ENCODE measurements at places on chromosomes 16 and 17.
A peak's percentile ranks its signal among the peaks of the same experiment; 100 is the strongest.

- peak; percentile 72 for DNase-seq
Observed at GRCh38 chr17:39653662-39654331, 11.4 kb upstream of the TCAP start.

DNA sequence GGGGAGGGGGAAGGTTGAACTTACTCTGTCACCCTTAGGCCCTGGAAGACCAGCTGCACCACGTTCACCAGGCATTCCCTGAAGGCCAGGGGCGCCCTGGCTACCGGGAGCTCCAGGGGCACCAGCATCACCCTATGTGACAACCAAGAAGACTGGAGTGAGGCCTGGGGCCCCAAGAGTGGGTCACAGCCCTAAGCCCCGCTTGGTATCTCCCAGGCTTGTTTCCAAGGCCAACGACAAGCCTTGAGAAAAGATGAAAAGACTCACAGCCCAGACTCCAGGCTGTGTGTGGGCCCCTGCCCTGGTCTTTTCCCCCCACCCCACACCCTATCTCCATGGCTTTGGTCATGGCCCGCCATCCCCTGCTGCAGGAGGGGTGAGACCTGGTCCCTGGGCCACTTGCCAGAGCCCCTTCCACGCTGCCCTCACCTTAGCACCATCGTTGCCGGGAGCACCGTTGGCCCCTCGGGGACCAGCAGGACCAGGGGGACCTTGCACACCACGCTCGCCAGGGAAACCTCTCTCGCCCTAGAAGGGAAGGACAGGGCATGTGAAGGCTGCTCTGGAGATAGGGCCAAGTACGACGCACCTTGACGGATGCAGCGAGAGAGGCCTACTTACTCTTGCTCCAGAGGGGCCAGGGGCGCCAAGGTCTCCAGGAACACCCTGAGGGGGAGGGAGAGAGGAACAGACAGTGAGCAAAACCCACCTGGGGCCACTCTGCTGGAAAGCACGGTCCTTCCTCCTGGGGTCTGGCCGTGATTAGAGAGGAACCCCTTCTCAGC lies 9.9 kb downstream of the COL1A1 start:
- no peak for DNase-seq

DNA sequence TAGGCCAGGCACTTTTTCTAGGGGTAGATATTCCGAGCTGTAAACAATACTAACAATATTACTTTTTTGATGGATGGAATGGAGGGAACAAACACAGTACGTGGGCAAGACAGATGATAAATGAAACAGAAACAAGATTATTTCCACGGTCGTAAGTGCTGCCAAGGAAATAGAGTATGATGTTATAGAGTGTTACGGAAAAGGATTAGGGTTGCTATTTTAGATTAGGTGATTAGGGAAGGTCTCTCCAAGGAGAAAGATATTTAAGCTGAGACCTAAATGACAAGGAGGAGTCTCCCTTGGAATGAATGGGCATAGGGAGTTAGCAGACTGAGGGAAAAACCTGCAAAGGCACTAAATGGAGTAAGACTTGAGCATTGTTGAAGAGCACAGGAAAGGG lies 8.3 kb downstream of the ADPRM start:
- DNase-seq: no peak

- no peak for DNase-seq
Observed at GRCh38 chr17:27489045-27489715, 32.9 kb downstream of the KSR1 start.

GRCh38 chr16:53356478-53357207 lies 77.6 kb upstream of the RBL2 start:
- no peak for DNase-seq

- DNase-seq: peak; percentile 68
Observed at GRCh38 chr17:61410141-61411010, 10.7 kb downstream of the TBX2 start.

DNA sequence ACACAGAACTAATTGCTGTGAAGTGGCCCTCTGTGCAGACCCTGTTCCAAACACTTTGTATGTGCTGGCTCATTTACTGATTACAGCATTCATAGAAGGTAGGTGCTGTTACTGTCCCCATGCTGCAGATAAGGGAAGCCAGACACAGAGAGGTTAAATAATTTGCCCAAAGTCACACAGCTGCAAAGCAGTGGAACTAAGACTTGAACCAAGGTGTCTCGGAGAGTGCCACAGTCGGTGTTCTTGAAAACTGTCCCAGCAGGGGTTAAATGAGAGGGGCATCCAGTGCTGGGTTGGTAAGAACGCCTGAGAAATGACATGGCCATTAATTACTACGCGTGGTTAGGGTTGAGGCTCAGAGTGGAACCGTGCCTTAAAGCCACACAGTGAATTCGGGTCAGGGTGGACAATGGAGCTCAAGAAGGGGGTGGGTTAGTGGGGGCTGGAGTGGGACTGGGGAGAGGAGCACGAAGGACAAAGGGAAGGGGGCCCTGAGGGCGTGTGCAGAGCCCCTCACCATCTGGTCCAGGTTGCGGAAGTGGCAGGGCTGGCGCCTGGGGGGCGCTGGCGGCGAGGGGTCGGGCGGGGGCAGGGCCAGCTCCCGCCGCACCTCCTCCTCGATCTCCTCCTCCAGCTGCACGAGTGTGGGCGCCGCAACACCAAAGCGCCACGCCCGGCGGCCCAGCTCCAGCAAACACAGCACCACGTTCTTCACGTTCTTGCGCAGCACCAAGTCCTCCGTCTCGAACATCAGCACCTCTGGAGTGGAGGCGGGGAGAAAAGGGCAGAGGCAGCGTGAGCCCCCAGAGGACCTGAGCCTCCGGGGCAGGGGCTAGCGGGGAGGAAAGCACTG lies 3.3 kb downstream of the GAS2L2 start:
- DNase-seq: no peak

GRCh38 chr17:57145347-57145746 lies 60.3 kb downstream of the AKAP1 start:
- DNase-seq: no peak

DNA sequence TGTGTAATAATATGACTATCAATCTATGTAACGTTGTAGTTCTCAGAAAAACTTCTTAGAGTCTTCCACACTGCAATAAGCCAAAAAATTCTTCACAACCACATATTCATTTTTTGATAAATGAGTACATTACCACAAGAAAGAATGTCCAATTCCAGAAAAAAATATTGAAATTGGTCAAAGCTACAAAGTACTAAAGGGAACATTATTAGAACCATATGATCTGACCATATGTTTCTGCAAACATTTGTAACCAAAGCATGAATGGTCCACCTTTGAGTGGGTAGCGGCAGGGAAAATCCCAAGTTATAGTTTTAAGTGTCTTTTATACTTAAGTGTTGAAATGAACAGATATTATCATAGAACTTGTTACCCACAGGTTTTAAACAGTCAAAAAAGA lies 71.7 kb upstream of the NACA2 start:
- DNase-seq: no peak
